ENCODE measurements at places on chromosomes 5 and 9. TPM values are rescaled to one million over a fixed set of nuclear protein-coding genes. Genes with fewer than 3 reads are reported as not detected.

DNA sequence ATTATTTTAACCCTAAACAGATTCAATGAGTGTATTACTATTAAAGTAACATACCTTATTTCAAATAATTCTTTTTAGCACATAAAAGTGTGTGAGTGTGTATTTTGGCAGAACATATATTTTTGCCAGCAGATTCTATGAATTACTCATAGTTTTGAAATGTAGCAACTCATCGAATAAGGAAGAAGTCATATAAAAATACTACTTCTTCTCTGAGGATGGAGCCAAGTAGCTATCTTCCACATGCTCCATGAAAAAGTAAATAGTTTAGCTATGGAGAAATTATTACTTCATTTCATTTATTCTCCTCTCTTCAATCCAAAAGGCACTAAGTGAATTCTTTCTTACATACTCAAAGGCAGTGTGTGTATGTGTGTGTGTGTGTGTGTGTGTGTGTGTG is 1090.4 kb upstream of the CDH6 start:
- no peak for DNase-seq

DNA sequence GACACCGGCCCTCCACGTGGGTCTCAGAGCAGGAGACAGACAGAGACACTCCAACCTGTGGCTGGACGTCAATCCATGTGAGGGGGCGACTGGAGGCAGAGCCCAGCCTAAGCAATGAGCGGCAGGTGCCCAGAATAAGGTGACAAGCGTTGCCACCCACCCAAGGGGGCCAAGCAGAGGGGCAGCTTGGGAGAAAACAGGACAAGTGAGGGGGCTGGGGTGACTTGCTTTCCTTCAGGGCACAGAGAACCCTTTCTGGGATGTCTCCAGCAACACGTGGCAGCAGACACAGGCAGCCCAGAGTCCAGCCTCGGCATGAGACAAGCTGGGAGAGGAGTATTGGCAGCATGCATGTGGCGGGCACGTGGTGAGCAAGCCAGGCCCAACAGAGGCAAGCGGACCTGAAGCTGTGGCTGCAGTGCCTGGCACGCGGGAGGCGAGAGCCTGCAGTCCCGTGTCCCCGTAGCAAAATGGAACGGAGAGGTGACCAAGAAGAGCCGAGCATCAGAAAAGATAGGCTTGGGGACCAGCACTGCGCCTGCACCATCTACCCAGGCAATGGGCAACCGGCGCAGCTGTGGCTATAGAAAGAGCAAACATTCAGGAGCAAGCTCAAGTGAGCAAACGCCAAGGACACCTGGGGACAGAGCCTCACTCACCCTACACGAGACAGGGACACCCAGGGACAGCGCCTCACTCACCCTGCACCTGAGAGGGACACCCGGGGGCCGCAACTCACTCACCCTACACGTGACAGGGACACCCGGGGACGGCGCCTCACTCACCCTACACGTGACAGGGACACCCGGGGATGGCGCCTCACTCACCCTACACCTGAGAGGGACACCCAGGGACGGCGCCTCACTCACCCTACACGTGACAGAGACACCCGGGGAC is 6.2 kb downstream of the TERT start:
- no peak for DNase-seq

GRCh38 chr5:101942321-101942882 is 353.7 kb downstream of the SLCO4C1 start:
- peak; percentile 16 for DNase-seq

- peak; percentile 83 for DNase-seq
Observed at GRCh38 chr5:76367623-76368371, 35.3 kb upstream of the IQGAP2 start.

DNA sequence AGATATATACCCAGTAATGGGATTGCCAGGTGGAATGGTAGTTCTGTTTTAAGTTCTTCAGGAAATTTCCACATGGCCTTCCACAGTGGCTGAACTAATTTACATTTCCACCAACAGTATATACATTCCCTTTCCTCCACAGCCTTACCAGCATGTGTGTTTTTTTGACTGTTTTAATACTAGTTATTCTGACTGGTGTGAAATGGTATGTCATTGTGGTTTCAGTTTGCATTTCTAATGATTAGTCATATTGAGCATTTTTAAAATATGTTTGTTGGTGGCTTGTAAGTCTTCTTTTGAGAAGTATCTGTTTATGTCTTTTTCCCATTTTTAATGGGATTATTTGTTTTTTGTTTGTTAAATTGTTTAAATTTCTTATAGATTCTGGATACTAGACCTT is 208.9 kb downstream of the CFAP90 start:
- DNase-seq: no peak

Gene ORM2
- not detected for total RNA-seq

DNA sequence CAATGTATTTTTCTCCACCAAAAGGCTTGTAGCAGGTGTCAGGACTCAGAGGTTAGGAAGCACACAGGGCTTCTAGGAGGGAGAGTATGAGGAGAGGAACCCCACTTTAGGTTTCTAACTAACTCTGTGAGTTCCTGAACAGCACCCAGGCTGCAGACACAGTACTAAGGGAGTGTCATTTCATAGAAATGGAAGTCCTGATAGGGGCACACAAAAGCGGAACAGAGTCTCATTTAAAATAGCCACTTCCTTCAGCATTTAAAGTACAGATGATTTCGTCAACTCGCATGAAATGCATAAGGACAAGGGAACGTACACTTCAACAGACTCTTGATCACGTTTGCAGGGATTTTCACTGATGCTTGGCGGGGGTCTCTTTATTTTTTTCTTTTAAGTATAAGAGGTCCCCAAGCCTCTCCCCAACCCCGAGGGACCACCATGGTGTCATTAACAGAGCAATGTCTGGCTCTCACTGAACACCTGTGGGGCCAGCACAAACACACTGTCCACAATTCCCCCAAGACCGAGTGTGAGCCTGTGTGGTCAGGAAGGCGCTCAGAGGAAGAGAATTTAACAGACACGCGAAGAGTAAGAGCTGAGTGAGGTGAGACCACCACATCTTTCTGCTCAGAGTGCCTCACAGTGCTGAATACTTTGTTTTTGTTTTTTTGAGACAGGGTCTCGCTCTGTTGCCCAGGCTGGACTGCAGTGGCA is 82.3 kb downstream of the SECISBP2 start:
- no peak for DNase-seq

Gene ADGRV1
- 0.50 TPM for total RNA-seq

DNA sequence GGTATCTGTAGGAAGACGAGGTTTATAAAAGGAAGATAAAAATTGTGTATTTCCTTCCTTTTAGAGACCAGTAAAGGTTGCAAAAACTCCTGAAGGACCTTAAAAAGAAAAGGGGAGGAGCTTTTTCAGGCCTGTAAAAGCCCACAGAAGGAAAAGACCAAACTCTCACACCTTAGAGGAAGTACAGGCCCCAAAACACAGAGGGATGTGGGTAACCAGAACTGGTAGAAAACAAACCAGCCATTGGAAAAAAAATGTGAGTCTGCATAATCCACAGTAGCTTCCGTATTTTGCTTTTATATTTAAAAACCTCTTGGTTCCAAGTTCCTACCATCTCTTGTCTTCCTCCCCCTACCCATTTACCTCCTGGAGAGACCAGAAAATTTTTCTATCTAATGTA is 8.5 kb downstream of the GIN1 start:
- no peak for DNase-seq

Gene SPATA31A3
- not detected for total RNA-seq

Gene FAM153A
- total RNA-seq: under 0.01 TPM

GRCh38 chr9:35749515-35750255 is 598 bp downstream of the RGP1 start:
- peak; percentile 41 for DNase-seq

- peak; percentile 72 for DNase-seq
Observed at GRCh38 chr9:75903785-75904360, 13.4 kb downstream of the PCSK5 start.

DNA sequence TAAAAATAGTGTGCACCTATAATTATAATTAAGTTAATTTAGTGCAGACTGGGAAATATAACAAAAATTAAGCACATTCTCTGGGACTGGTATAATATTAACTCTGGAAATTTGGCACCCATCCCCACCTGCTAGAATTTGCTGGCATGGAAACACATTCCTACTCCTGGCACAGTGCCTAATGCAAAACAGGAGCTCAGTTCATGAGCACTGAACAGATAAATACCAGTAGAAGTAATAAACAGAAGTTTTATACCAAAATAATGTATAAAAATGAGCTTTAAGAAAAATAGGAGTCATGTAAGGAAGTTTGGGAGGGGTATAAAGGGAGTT is 23.7 kb upstream of the NPR3 start:
- DNase-seq: no peak

Gene C9orf43
- total RNA-seq: 1.9 TPM

- no peak for DNase-seq
Observed at GRCh38 chr5:152572812-152573211, 167.7 kb upstream of the NMUR2 start.

Gene OSMR
- total RNA-seq: 111 TPM

DNA sequence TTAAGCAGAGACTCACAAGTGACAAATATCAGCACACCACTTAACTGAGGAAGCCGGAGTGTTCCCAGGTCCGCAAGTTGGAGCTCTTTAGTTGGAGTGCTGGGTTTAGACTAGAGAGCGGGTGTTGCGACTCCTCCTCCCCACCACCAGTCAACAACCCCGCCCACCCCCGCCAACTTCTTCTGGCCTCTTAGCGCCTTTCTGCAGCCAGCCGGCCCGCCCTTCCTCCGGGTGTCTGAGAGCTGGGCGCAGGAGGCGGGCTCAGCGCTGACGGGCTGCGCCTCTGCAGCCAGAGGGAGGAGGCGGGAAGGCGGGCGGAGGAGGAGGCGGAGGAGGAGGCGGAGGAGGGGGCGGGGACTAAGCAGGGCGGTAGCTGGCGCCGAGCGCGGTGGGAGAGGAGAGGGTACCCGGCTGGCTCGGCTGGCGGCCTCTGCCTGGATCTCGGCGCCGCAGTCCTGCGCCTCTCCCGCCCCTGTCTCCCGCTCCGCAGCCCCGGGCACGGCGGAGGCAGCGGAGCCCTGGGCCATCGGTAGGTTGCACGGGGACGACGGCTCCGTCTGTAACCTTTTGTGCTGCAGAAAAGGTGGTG is at the start of gene MACIR:
Gene MACIR, plus strand, starts transcription at position 396 of the 589 bp plus-strand sequence. CDS start 17,157 bp downstream, outside the sequence.
- peak; percentile 98 for DNase-seq

DNA sequence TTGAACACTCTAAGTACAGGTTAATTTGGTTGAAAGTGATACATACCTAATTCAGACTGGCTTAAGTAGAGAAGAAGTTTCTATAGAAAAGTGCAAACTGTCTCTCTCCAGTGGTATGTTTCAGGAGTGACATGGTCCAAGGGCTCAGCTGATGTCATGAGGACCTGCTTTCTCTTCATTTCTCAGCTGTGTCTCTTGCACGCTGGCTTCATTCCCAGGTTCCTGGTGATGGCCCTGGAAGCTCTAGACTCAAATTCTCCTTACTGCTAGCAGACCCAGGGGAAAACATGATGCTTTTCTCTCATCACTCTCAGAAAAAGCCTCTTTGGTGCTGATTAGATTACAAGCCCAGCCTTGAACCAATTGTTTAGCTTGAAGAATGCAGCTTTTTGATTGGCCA is 211.9 kb upstream of the CLINT1 start:
- no peak for DNase-seq

- no peak for DNase-seq
Observed at GRCh38 chr5:62671479-62671878, 92.9 kb downstream of the LRRC70 start.

GRCh38 chr9:122526602-122527001 is 491 bp downstream of the OR1N1 start:
- no peak for DNase-seq

- no peak for DNase-seq
Observed at GRCh38 chr5:25448190-25448621, 803.4 kb upstream of the CDH10 start.

DNA sequence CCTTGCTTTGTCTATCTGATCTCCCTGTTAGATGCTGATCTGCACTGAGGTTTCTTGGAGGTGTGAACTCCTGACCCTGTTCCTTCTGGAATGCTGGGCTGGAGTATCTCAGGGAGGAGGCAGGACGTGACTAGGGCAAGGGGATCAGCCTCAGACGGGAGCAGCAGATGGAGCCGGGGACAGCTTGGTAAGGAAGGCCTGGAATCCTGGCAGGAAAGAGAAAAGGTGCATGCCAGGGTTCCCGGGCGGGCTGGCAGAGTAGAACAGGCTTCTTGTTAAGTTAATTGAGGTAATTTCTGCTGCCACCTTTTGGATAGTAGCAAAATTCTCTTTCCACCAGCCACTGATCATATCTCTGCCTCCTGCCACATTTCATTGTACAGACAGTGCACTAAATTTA is 180.9 kb downstream of the ZNF462 start:
- DNase-seq: no peak

- DNase-seq: no peak
Observed at GRCh38 chr5:68170826-68171558, 44.6 kb upstream of the PIK3R1 start.

GRCh38 chr5:24909210-24909609 is 264.4 kb upstream of the CDH10 start:
- DNase-seq: no peak

GRCh38 chr9:30713243-30713642 is 1671.2 kb upstream of the ACO1 start:
- DNase-seq: no peak

DNA sequence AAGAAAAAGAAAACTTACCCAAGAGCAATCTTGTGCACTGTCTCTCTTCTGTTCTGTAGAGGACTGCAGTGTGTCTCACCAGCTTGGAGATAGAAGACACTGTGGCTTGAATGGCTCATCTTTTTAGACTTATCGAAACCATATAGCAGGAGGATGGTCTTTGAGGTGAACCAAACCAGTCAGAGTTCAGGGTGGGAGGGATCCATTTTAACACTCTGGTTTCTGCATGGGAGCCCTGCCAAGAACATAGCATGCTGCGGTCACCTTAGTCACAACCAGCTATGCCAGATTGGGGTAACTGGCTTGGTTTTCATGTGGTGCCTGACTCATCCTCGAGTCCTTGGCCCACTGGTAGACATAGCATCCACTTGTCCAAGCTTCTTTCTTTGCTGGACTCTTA is 135.1 kb downstream of the PAPPA start:
- peak; percentile 96 for DNase-seq

GRCh38 chr5:42614509-42614908 is 142.1 kb upstream of the CCDC152 start:
- DNase-seq: peak; percentile 33

Data from mammary epithelial cell (primary cell).